IMR-90 (cell line): ENCODE measurements at places on chromosomes 12 and 14. TPM values are rescaled to one million over a fixed set of nuclear protein-coding genes. Genes with fewer than 3 reads are reported as not detected.

The SPRYD4 gene
- 1.4 and 1.8 TPM in 2 replicates for total RNA-seq

GRCh38 chr14:29587761-29588470 is 339.7 kb downstream of the PRKD1 start:
- H3K4me3 ChIP-seq: no peak overlapping the region
- DNase-seq: no peak
- H3K27ac ChIP-seq: no peak overlapping the region
- no peaks in the 10 kb centered on the region for H3K4me1 ChIP-seq

GRCh38 chr14:56809270-56810146 is 771 bp downstream of the OTX2 start:
- no peaks in the 10 kb centered on the region for H3K36me3 ChIP-seq
- H3K27ac ChIP-seq: no peak overlapping the region
- no peak for DNase-seq

GRCh38 chr12:5715021-5715420 is 230.0 kb downstream of the ANO2 start:
- DNase-seq: no peak
- peaks cover 40% of the 10 kb centered on the region for H3K27me3 ChIP-seq
- H3K4me3 ChIP-seq: no peak overlapping the region

DNA sequence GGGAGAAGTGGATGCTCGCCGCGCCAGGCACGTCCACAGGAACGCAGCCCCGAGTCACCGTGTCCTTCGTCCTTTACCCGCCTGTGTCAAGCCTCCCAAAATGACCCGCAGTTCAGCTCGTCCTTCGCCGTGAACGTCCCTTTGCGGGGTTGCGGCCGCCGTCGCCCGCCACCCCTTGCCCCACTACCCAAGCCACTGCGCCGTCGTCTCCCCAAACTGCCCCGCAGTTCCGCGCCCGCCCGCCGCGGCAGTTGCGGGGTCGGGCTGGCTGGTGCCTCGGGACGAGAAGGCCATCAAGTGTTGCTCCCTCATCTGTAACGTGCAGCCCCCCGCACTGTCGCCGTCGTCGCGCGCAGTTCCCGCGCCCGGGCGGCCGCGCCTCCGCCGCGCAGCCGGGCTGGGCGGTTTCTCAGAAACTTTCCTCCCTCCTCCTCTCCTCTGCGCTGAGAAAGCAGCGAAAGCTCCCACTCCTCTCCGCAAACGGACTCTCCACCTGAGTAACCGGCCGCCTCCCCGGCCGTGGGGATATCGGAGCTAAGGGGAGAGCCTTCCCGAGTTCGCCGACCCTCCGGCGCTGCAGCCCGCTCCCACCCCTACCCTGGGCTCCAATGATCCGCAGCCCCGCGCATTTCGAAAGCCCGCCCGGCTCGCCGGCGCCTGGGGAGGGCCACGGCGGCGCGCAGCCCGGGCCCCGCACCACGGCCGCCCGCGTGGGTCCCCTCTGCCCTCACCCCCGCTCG is 6.7 kb downstream of the CDKN1B start:
- DNase-seq: peak; percentile 25
- H3K27me3 ChIP-seq: no peaks in the 10 kb centered on the region
- H3K27ac ChIP-seq: peak overlapping the region; percentile 100
- no peaks in the 10 kb centered on the region; the same call in 1 of the 2 replicates for H3K4me1 ChIP-seq
- H3K36me3 ChIP-seq: peaks cover 16% of the 10 kb centered on the region

The FITM1 gene
- not detected in 2 replicates for total RNA-seq
